ENCODE measurements at places on chromosomes 12 and 14.

GRCh38 chr14:101417434-101417833 lies 143.9 kb upstream of the DIO3 start:
- H3K36me3 ChIP-seq, result no peaks in the 10 kb centered on the region
- H3K27ac ChIP-seq, result no peak overlapping the region
- no peaks in the 10 kb centered on the region for H3K4me1 ChIP-seq

GRCh38 chr14:68665131-68665530 lies 127.7 kb downstream of the ZFP36L1 start:
- H3K27me3 ChIP-seq, result no peaks in the 10 kb centered on the region
- peaks cover 35% of the 10 kb centered on the region for H3K4me1 ChIP-seq
- peak overlapping the region; percentile 78 for H3K4me3 ChIP-seq
- no peaks in the 10 kb centered on the region for H3K36me3 ChIP-seq
- no peak overlapping the region for H3K27ac ChIP-seq

DNA sequence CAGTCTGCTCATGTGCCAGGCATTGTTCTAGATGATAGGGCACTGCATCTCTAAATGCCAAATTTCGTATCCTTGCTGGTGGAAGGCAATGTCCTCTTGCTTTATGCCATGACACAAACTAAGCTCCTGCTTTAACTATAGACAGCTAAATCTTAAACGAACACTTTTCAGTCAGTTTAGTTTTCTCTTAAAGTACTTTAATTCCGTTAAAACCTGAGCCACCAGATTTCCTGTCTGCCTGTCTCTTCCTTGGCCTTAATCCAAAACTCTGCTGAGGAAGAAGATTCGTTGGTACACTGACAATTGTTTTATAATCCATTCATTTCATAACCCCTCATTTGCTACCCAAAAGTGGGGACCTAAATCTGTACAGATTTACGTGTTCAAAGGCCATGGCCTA lies 194.4 kb upstream of the BCL2L14 start:
- no peak for DNase-seq
- peak overlapping the region; percentile 30 for H3K27ac ChIP-seq
- H3K4me1 ChIP-seq, result peaks cover 20% of the 10 kb centered on the region
- no peaks in the 10 kb centered on the region for H3K27me3 ChIP-seq
- peaks cover 12% of the 10 kb centered on the region for H3K36me3 ChIP-seq
- no peak overlapping the region for H3K4me3 ChIP-seq

DNA sequence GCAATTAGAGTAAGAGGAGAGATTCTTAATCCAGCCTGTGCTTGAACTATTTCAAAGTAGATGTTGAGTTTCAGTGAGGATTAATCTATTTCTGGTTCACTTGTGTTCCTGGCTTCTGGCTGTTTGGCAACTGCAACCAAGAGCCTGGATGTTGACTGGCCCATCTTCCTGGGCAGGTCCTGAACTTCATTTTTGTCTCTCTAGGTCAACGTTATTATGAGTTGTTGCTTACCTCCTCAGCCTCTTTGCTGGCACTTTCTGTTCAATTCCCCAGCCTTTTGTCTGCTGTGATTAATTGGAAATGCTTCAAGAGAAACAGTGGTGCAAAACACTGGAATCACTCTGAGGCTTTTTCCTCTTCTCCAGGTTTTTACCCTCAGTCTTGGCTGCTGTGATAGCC lies 56.8 kb downstream of the TMEM132D start:
- no peak overlapping the region for H3K27ac ChIP-seq
- no peak for DNase-seq
- no peaks in the 10 kb centered on the region for H3K4me1 ChIP-seq
- no peaks in the 10 kb centered on the region for H3K27me3 ChIP-seq
- H3K36me3 ChIP-seq, result no peaks in the 10 kb centered on the region

- H3K27ac ChIP-seq, result no peak overlapping the region
- H3K4me1 ChIP-seq, result no peaks in the 10 kb centered on the region
- peaks cover 14% of the 10 kb centered on the region for H3K27me3 ChIP-seq
- no peaks in the 10 kb centered on the region for H3K36me3 ChIP-seq
Observed at GRCh38 chr12:118494776-118495175, 118.4 kb downstream of the SUDS3 start.

GRCh38 chr14:66152302-66152701 lies 333.9 kb upstream of the CCDC196 start:
- DNase-seq, result no peak
- H3K4me1 ChIP-seq, result no peaks in the 10 kb centered on the region
- no peak overlapping the region for H3K27ac ChIP-seq
- peaks cover 5% of the 10 kb centered on the region for H3K27me3 ChIP-seq

GRCh38 chr14:38944691-38945090 lies 158.3 kb downstream of the SEC23A start:
- H3K4me1 ChIP-seq, result no peaks in the 10 kb centered on the region
- no peaks in the 10 kb centered on the region for H3K36me3 ChIP-seq
- H3K27ac ChIP-seq, result no peak overlapping the region
- no peak for DNase-seq

DNA sequence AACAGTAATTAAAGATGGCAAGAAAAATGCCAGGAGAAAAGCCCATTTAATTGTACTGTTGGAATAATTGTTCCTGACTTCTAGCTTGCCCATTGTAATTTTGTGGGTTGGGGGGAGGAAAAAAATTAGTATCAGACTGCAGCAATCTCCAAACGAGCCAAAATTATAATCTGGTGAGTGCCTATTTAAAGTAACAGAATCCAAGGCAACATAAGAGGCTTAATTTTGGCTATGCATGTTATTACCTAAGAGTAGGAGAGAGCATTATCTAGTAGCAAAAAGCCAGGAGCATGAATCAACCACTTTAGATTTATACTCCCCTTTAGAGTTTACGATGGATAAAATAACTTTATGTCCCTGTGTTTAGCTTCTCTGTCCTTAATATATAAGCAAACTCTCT lies 14.6 kb upstream of the DENND5B start:
- no peak overlapping the region for H3K4me3 ChIP-seq
- peaks cover 5% of the 10 kb centered on the region for H3K27me3 ChIP-seq
- H3K27ac ChIP-seq, result no peak overlapping the region
- H3K36me3 ChIP-seq, result peaks cover 5% of the 10 kb centered on the region

DNA sequence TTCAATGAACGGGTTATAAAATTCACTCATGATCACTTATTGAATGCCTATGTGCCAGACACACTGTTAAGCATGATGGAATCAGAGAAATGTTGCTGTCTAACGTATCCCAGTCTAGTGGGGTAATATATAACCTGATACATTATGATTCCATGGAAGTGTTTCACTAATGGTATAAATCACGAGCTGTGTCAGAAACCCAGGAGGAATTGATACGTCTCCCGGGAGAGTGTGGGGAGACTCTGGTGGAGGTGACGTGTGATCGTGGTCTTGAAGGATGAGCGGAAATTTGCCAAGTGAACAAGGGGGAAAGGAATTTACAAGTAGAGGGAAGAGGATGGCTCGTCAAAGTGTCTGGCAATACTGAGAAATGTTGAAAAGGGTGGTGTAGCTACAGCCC lies 26.5 kb downstream of the MANSC1 start:
- H3K27ac ChIP-seq, result no peak overlapping the region
- H3K4me1 ChIP-seq, result peaks cover 10% of the 10 kb centered on the region
- H3K36me3 ChIP-seq, result no peaks in the 10 kb centered on the region

- no peak overlapping the region for H3K4me3 ChIP-seq
- H3K27me3 ChIP-seq, result no peaks in the 10 kb centered on the region
- no peak for DNase-seq
- no peak overlapping the region for H3K27ac ChIP-seq
- peaks cover 31% of the 10 kb centered on the region for H3K4me1 ChIP-seq
Observed at GRCh38 chr14:92973261-92973797, 50.4 kb downstream of the CHGA start.

DNA sequence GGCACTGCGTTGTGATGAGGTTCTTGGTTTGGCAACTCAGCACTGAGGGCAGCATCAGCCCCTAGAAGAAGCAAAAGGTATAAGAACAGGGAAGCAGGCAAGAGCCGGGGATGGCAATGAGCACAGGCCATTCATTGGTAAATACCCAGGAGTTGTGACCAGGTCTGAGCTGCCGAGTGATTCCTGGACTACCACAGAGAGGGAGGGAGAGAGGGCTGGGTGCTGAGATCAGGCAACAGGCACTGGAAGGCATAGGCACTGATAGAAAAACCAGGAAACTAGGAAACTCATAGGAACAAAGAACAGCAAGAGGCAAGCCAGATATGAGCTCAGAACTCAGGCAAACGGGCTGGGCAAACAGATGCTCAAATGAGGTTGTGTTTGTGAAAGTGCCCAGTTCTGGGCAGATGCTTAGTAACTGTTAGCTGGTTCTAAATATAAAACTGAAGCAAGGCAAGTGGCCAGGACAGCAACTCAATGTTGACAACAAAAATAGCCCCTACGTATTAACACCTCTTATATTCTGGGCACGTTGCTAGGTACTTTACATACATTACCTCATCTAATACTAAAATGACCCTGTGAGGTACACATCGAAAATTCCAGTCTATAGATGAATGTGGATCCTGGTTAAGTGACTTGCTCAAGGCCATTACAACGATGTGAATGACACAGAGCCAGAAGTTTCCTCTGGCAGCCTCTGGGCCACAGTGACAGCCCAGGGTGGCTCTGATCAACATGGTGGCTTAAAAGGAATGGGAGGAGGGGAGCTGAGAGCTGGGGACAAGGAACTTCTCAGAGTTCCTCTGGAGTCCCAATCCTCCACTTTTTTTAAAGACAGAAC lies 121.1 kb downstream of the PRMT8 start:
- H3K36me3 ChIP-seq, result peaks cover 25% of the 10 kb centered on the region
- peaks cover 11% of the 10 kb centered on the region for H3K4me1 ChIP-seq
- DNase-seq, result peak; percentile 26
- H3K27me3 ChIP-seq, result no peaks in the 10 kb centered on the region

Data from natural killer cell treated with Interleukin-12 subunit alpha and Interleukin-12 subunit beta and Interleukin-15 and Interleukin-18, amount 100 ng/mL, for 72 hours (primary cell).